Cortex of kidney (tissue), 1 donor: ENCODE measurements at places on chromosomes 11 and 22.

GRCh38 chr11:126122863-126123262, 60.2 kb upstream of the CDON start:
- no peak for DNase-seq

DNA sequence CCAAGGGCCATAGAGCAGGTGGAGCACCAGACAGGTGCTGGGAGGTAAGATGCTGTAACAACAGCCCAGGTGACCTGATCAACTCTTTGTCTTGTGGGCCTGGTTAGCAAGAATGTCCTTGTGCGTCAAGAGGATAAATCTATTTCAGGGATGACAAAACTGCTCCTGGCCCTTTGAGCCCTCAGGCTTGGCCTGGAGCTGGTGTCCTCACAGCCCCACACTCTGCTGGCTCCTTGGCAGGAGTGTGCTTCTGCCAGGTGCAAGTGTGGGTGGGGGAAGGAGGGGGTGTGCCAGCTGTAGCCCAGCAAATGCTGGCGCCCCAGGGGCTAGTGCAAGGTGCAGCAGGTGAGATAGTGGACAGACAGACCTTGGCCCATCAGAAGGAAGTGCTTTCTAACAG, 19.5 kb downstream of the AMPD3 start:
- no peak for DNase-seq

- DNase-seq = no peak
These were observed 11.4 kb upstream of the WNT11 start for GRCh38 chr11:76217653-76218160.

- no peak for DNase-seq
These were observed 17.6 kb downstream of the STARD10 start for GRCh38 chr11:72776117-72776843.

DNA sequence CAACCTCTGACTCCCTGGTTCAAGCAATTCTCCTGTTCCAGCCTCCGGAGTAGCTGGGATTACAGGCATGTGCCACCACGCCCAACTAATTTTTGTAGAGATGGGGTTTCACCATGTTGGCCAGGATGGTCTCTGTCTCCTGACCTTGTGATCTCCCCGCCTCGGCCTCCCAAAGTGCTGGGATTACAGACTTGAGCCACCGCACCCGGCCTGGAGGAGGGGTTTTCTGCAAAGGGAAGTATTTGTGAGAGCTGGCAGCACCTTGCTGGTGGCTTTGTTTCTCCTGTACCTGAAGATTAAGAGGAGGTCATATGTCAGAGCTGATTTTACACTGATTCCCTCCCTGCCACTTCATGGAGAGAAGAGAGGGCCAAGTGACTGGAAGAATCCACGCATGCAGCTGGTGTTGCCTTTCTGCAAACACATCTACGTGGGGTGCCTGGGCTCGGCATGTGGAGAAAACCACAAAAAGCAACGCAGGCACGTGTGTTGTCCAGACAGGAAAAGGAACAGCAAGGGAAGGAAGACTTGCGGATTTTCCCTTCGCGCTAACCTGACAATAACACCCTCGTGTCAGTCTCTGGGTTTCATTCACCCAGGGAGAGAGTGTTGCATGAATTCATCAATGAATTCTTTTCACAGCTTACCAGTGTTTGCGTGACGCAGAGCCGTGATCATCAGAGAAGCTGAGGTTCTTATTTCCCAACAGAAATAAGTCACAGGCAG, 61.9 kb downstream of the TSPAN18 start:
- no peak for DNase-seq

DNA sequence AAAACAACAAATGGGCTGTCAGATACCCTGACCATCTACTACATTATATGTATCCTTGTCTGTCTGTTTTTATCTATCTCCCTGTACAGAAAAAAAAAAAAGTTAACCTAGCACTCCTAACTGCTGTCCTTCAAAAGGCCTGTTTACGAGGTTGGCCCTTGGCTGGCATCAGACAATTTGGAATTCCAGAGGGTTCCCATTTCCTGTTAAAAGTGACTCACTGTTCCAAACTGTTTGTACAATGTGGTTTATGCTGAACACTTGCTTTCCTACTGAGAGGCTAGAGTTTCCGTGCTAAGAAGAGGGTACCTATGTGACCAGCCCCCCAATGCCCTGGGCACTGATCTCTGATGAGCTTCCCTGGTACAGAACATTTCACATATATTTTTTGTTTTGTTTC, 65.9 kb upstream of the HMGXB4 start:
- no peak for DNase-seq

GRCh38 chr11:71334191-71334590, 81.8 kb upstream of the SHANK2 start:
- no peak for DNase-seq

GRCh38 chr11:42237701-42238235, 778.3 kb upstream of the LRRC4C start:
- DNase-seq = no peak

- no peak for DNase-seq
These were observed 72.4 kb downstream of the ZNRF3 start for GRCh38 chr22:28955817-28956216.

GRCh38 chr22:17265649-17266248, 46.5 kb upstream of the ADA2 start:
- DNase-seq = no peak

- DNase-seq = no peak
These were observed 11.3 kb upstream of the BACE1-AS start for GRCh38 chr11:117279711-117280376.

- no peak for DNase-seq
These were observed 801 bp upstream of the TXNRD2 start for GRCh38 chr22:19942157-19943081.

DNA sequence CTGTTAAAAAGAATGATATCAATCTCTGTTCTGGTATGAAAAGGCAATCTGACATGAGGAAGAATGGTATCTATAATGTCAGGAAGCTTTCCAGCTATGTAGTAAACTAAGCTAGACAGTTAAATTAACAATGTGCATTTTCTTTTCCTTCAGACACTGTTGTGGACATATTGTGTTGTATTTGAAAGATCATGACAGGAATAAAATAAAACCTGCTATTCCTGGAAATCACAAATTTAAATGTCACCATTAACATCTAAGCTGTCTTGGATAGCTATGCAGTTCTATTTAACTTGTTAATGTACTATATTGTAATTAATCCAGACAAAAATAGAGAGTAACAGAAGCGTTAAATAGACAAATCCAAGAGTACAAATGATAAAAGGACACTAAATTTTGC, 297.4 kb upstream of the LUZP2 start:
- DNase-seq = no peak

- no peak for DNase-seq
These were observed 4.4 kb downstream of the MOGAT2 start for GRCh38 chr11:75721852-75722668.

DNA sequence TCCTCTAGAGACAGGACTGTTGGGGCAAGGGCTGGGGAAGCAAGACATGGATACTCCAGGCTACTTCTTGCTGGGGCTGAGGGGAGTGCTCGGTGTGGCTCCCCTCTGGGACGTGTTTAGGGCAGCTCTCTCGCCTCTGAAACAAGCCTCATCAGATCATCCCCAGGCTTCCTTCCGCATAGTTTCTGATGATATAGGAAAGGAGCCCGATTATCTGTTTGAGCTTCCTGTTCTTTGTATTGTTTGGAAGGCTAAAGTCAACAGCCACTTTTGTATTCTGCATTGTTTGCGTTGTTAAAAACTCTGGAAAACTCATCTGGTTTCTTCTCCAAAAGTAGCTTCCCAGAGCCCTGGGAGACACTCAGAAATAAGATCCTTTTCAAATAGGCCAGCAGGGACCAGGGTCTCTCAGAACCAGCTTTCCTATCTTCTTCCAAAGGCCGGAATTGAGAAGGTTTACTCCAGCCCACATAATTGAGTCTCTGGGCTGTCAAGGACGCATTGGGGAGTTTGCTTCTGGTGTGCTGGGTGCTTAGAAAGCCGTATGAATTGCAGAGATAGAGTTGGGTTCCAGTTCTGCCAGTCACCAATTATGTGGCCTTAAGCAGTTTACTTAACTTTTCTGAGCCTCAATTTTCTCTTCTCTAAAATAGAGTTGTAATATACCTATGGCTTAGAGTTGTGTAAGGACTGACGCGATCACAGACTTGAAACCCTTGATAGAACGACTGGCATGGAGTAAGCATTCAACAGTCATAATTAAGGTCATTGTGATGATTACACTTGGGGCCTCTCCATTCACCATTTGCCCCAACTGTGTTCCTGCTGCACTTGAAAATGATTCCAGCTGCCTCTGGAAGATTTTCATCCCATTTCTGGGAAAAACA, 19.1 kb downstream of the CD44 start:
- no peak for DNase-seq

GRCh38 chr22:22683668-22684361, 39.4 kb downstream of the GGTLC2 start:
- no peak for DNase-seq

GRCh38 chr11:121426476-121427399, 25.4 kb upstream of the SORL1 start:
- no peak for DNase-seq

GRCh38 chr11:60394666-60395380, 1.4 kb upstream of the MS4A14 start:
- no peak for DNase-seq

DNA sequence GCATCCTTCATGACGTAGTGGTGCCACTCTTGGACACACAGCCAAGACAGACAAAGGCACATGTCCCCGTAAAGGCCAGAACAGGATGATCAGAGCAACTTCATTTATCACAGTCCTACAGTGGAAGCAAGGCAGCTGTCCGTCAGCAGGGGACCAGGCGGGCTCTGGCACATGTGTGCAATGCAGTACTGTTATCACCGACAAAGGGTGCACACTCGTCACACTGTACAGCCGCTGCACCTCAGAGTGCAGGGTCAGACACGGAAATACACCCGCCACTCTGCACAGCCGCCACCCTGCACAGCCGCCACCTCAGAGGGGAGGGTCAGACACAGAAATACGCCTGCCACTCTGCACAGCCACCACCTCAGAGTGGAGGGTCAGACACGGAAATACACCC, 13.4 kb upstream of the IL17REL start:
- DNase-seq = no peak

DNA sequence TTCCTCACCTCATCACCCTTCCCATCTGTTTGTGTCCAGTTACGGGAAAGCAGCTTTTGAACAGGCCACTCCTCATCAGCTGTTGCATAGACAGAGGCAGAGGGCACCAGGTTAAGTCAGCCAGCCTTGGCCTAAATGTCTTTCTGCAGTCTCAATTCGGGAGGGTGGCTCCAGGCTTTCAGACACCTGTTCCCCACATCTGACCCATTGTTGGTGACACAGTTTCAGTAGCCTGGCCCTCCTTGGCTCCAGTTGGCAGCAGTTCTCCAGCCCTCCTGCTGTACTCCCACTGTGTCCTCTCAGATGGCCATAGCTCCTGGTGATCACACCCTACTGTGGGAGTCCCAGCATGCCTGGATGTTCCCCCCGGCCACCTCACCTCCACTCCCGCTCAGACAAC, 70.8 kb upstream of the MYOD1 start:
- DNase-seq = no peak

DNA sequence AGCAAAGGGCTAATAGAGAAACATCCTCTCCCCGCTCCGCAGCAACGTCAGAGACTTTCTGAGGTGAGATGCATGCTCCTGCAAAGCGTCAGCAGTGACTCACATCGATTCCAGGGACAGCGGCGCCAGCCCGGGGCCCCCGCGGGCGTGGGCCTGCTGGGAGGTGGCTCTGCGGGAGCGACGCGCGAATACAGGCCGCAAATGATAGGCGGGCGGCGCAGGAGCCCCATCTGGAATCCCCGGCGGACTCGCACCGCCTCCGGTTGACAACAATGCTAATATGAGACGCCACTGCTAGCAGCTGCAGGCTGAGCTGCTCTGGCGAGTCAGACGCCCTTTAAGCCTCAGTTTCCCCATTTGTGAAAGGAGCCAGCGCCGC, 557 bp downstream of the RANGAP1 start:
- no peak for DNase-seq

DNA sequence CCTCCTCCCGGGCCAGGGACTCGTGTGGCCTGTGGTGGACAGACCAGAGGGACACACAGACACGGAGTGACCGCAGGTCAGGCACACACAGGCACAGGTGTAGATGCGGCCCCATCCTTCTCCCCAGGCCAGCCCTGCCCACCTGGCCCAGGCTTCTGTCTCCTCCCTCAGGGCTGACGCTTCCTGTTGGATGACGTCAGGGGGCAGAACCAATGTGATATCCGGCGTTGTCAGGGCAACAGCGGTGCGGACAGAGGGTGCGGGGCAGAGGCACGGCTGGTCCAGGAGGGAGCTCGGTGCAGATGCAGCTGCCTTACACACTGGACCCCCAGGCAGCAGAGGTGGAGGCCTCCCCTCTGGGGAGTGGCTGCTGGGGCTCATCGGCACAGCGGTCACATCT, 2.9 kb upstream of the TUBGCP6 start:
- DNase-seq = no peak

DNA sequence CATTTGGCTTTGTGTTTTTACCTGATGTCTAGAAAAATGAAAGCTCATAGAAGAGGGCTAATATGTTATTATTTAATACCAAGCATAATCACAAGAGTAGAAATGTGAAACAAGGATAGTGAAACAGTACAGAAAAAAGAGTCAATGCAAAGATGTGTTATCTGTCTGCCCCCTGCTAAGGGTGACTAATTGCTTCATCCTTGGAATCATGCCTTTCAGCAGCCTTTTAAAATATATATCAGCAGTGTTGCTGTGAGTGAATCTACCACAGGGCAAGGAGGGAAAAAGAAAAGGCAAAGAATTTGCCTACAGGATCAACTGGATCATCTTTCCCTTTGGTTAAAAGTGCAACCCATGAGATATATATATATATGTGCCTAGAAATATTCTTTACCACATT, 867.2 kb upstream of the RAG2 start:
- no peak for DNase-seq

DNA sequence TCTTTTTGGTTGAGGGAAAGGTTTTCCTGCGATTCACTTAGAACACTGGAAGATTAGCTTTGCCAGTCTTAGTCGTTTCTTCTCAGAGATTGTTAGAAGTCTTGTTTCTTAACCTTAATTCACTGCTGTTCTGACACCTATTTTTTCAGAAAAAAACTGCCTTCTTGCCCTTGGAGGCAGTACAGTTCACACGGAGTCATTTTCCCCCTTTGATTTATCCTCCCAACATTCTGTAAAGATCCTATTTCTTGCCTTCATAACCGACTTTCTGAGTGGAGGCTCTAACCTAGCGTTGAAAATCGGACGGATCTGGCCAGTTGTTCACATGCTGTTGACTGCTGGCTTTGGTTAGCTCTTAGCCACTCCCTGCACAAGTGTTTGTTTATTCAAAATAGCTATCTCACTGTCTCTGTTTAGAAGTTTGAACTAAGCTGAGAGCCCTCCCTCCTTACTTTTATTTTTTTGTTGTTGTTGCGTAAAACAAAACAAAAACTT, 737 bp downstream of the BCL2L13 start:
- DNase-seq = no peak

- DNase-seq = no peak
These were observed 6.2 kb downstream of the MRGPRD start for GRCh38 chr11:68974421-68975194.

DNA sequence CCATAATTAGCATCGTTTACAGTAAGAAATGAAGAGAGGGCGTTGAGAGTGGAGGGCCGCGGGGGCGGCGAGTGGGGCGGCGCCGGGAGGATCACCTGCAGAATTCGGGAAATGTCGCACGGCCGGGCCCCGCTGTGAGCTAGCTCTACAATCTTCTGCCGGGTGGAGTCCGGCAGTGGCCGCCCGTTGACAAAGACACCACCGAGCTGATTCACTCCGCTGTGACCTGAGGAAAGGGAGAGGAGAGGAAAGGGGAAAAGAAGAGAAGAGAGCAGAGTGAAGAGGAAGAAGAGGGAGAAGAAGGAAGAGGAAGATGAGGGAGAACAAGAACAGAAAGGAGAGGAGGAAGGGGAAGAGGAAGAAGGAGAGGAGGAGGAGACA, 8.5 kb downstream of the PAX6 start:
- no peak for DNase-seq
